ENCODE measurements at places on chromosomes 16 and 17.

DNA sequence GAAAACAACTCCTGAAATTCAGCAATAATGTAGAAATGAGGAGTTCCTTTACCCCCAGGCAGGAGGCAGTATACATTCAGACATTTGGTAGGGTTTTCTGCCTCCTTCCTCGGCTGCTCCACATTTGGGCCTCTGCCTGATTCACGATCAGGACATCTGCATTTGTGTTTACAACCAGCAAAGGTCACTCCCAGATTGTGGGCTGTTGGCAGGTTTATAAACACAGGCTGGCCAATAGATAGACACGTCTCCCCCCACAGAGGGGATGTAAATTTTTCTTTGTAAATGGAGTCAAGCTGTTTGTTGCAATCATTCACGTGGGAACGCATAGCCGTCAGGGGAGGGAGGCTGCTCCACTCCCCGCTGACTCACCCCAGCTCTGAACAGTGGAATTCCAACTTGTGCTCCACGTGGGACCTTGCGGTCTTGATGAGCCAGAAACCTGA is 252.1 kb upstream of the N4BP1 start:
- DNase-seq: peak; percentile 60

DNA sequence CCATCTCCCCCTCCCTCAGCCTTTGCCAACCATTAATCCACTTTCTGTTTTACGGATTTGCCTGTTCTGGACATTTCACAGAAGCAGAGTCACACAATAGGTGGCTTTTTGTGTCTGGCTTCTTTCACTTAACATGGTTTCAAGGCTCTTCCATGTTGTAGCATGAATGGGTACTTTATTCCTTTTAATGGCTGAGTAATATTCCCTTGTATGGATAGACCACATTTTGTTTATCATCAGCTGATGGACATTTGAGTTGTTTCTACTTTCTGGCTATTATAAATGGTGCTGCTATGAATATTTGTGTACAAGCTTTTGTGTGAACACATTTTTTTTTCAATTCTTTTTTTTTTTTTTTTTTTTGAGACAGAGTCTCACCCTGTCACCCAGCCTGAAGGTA is 175.6 kb upstream of the RPH3AL start:
- DNase-seq: no peak

GRCh38 chr16:66695471-66695934 is 1.0 kb downstream of the CMTM4 start:
- no peak for DNase-seq

DNA sequence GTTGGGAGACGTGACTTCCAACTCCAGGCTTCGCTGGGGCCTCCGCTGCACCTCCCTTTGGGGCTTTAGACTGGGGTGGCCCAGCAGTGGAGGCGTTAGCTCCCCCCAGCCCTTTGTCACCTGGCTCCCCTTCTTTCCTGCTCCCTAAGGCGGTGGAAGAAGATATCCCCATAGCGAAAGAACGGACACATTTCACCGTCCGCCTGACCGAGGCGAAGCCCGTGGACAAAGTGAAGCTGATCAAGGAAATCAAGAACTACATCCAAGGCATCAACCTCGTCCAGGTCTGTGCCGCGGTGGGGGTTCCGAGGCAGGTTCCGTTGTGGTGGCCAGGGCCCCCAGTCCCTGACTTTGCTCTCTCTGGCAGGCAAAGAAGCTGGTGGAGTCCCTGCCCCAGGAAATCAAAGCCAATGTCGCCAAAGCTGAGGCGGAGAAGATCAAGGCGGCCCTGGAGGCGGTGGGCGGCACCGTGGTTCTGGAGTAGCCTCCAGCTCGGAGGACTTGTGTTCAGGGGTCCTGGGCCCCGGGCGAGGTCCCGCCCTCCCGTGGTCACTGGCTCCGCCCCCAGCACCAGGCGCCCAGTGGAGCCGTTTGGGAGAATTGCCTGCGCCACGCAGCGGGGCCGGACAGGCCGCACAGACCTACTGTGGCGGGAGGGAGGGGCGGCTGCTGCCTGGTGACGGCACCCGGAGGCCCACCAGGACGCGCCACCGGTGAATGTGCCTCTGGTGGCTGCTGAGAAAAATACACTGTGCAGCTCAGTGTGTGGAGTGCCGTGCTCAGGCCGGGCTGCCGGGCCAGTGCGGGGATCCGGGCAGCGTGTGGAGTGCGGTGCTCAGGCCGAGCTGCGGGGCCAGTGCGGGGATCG is 3.8 kb downstream of the MRPL12 start:
- no peak for DNase-seq

DNA sequence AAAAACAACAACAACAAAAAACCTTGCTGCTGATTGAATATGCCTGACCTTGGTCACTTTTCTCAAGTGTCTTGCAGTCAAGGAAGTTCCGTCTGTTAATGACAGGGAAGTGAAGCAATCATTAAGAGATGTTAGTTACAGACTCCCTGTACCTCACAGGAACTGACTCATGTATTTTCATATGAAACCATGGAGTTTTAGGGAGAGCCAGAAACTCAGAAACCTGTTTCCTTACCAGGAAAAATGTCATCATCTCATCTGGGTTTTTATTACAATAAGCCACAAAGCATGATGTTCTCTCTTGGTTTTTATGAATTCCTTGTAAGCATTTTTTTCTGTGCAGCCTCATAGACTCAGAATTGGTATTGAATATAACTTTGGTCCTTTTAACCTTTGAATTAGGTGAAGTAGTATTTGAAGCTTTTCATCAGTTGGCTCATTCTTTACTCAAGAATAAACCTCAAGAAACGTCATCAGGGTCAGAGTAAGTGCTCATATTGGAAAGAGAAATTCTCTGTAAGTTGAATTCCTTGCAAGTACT is 10.3 kb downstream of the LYRM1 start:
- DNase-seq: peak; percentile 68

DNA sequence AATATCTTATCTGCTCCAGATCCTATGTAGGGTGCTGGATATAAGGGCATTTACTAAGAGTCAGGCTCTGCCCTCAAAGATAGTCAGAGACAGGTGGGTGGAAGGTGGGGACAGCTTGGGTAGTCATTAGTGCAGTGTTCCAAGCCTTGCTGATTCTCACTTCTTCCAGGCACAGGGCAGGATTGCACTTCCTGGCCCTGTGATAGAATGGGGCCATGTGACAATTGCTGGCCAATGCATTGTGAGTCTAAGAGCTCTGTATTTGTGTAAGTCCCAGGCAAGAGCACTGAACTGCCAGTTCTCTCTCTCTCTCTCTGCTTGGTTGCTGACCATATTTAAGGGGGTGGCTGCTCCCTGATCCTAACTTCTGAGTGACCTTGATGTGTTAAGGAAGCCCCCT is 112.1 kb downstream of the C16orf78 start:
- DNase-seq: no peak

DNA sequence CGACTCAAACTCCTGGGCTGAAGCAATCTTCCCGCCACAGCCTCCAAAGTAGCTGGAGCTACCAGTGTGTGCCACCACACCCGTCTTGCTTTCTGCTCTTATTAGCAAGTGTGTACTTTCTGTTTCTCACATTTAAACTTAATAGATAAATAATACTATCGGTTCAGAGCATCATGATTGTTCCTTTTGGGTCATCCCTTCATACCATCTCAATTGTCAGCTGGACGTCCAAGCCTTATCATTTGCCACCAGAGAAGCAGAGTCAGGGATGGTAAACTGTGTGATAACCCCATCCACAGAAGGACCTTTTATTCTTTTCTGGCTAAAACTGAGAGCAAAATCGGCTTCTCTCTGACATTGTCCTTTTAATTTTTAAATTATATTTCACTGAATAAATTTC is 279.8 kb upstream of the GOT2 start:
- DNase-seq: no peak

DNA sequence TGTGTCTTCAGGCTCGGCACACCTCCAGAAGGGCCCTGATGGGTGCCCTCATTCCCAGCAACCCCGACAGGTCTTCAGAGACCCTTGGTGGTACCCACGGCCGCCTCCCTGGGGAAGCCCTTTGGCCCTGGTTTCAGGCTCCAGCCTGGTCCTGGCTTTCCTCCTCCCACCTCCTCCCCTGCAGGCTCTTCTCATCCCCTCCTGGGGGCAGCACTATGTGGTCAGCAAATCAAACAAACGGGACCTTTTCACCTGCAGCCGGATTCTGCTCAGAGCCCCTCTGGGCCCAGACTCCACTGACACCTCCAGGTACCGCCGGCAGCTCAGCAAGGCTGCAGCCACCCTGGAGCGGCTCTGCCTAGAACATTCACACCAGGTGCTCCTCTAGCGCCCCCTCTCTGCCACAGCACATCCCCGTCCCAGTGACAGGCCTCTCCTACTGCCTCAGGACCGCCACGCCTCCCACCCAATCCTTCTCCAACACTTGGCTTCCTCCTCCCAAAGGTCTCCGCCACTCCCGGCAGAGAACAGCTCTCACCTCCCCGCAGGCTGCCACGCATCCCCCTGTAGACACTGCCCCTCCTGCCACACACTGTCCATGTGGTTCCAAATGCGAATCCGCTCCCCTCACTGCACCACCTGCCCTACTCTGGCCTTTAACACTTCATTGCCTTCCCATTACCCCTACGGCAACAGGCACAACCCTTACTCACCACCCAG is 12.0 kb downstream of the CORO7 start:
- DNase-seq: no peak

GRCh38 chr17:46139432-46140210 is 53.6 kb downstream of the KANSL1 start:
- DNase-seq: no peak

- no peak for DNase-seq
These were observed 22.0 kb downstream of the SP2 start for GRCh38 chr17:47918006-47918405.

GRCh38 chr16:50360033-50360778 is 8.6 kb downstream of the BRD7 start:
- no peak for DNase-seq

- no peak for DNase-seq
These were observed 5.0 kb downstream of the JUP start for GRCh38 chr17:41781404-41782110.

DNA sequence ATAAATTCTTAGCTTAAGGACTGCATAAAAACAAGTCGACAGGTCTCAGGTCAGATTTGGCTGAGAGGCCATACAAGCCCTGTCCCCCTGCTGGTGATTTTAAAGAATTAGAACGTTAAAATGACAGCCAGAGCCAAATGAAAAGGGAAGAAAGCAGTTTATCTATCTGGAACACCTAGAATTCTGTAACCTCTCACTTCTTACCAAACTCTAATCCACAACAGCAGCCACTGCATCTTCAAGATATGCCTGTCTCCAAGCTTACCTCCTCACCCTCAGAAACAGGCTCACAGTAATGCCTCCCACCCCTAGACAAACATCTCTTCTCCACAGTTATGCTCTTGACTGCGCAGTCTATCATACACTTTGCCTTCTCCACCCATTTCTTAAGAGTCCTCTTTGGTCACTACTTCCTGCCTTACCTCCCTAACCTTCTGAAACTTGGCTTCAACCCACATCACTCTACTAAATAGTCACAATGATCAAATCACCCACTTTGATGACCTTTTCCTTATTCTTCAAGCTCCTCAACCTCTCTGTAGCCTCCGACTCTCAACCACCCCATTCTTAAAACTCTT is 14.2 kb downstream of the ANKFY1 start:
- DNase-seq: peak; percentile 51

DNA sequence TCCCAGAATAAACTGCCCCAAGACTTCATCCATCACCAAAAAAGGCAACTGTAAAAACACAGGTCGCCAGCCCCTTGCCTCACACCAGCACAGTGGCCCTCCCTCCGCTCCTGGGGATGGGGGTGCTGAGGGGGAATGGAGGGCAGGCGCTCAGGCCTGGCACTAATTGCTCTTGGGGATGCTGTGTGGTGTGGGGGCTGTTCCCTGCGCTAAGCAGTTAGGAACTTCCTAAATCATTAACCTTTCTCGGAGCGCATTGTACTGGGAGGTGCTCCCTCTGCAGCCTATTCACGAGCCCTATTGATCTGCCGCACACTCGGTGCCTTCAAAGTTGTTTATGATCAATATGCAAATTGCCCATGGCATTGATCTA is 199.9 kb downstream of the ZFHX3 start:
- no peak for DNase-seq

DNA sequence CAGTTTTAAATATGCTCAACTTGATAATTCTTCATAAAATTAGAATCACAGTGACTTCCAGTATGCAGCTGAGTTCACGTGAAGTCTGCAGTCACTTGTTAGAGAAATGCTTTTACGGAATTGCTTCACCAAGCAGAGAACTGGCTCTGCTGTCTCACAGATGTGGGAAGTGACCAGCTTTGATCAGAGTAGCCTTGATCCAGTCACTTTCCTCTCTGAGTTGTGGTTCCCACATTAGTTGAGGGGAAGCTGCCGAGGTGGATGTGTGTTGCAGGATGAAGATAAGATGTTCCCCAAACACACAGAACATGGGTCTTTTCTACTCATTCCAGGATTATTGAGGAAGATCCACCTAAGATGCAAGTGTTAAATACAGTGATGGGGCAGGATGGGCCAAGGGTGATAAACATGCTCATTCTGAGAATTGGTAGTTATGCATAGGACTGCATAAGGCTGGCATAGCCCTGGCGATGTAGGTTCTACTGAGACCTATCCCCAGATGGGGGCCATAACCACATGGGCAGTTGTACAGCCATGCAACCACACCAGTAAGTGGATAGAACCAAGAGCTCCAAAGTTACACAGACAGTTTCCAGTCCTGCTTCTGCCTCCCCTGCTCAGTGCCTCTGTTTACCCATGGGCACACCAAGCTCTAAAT is 168.9 kb upstream of the MAF start:
- DNase-seq: no peak

- peak; percentile 94 for DNase-seq
These were observed 4.6 kb upstream of the TAF15 start for GRCh38 chr17:35804658-35805192.

DNA sequence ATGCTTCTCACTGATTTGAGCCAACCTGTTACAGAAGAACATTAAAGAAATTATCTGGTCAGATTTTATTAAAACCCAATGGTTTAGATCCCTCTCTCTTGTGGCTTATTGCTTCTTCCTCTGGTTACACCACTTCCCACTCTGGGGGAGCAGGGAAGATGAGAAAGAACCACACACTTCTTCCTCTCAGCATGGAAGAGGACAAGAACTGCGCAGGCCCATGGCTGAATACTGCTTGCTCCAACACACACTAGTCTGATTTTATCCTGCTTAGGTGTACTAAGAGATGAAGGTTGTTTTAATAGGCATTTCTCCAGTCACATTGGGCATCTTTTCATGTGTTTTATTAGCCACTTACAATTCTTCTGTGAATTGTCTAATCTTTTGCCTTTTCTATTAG is 27.6 kb downstream of the MAP3K3 start:
- DNase-seq: no peak

DNA sequence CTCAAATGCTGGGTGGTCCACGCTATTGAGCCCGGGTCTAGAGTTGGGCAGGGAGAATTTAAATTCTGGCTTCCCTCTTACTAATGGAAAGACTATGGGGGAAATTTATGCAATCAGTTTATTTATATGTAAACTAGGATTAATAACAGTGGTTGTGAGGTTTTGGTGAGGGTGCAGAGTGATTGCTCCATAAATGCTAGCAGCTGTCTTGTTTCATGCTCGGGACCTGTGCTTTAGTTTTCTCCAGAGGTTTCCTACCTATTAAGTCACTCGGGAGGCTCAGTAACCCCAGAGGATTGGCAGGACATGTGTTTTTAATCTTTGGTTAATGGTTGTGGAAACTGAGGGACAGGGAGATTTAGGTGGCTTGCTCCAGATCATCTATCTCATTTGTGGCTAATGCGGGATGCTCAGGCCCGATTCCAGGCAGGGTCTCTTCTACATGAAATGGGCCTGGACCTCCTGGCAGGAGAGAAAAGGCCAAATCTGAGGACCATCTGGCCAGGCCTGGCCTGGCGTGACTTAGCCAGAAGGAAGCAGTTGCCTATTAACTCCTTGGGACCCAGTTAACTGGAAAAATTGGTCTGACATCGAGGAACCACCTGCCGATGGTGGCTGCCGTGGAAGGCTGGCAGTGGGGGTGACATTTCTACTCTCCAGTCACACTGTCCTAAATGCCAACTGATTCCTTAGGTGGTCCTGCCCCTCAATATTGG is 2.1 kb downstream of the PRCD start:
- no peak for DNase-seq

Measured in AG08395 (cell line).